Brain pericyte (primary cell): ENCODE measurements at places on chromosomes 3 and 15.

- no peak for DNase-seq
Measured at GRCh38 chr3:97712919-97713318, 51.6 kb upstream of the ARL6 start.

GRCh38 chr3:126990890-126991289, 8.0 kb downstream of the PLXNA1 start:
- DNase-seq = no peak

GRCh38 chr15:61545763-61546162, 316.7 kb upstream of the RORA start:
- DNase-seq = no peak

DNA sequence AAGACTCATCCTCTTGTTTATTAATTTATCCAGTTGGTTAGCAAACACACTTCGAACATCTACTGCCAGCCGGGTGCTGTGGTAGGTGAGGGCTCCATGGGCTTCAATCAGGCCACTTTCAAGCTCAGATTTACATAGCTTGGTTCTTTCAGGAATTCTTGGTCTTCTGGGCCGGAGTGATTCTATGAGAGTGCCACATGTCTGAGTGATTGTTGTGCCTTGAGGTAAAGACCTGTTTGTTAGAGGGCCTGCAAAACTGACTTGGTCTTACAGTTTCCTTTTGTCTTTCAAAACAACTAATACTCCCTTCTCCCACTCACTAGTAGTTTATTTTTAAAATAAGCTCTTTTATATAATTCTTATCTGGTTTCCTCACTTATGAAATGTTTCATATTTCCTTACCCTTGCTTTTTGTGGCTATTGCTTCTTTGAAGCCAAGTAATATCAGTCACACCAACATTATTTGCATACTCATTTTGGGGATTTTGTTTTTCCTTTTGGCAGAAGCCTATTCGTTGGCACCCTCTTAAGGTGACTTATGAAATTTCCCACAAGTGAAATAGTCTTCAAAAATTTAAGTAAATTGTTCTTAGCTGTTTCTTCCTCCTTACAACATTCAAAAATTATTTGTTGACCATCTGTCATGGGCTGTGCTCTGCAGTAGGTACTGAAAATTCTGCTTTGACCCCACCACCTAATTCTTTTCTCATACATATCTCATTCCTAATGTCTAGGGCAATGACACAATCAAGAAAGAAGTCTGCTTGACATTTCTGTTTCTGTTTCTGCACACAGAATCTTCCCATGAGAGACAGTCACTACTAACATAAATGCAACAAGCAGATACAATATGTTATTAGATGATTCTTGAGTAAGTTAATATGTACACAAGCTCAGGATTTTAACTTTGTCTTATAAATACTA, 120.2 kb downstream of the LRRC28 start:
- DNase-seq = no peak

GRCh38 chr3:196135693-196136639, 54.1 kb upstream of the TFRC start:
- no peak for DNase-seq

- DNase-seq = no peak
Measured at GRCh38 chr3:137988152-137988551, 21.8 kb upstream of the CLDN18 start.

GRCh38 chr3:188959013-188959412, 212.8 kb upstream of the TPRG1 start:
- DNase-seq = no peak

- no peak for DNase-seq
Measured at GRCh38 chr3:6679510-6679909, 181.4 kb upstream of the GRM7 start.

- no peak for DNase-seq
Measured at GRCh38 chr3:69740103-69741021, 1.1 kb downstream of the MITF start.

- no peak for DNase-seq
Measured at GRCh38 chr3:179421500-179421899, 29.8 kb downstream of the GNB4 start.

GRCh38 chr3:36903119-36903882, 41.6 kb downstream of the TRANK1 start:
- no peak for DNase-seq

DNA sequence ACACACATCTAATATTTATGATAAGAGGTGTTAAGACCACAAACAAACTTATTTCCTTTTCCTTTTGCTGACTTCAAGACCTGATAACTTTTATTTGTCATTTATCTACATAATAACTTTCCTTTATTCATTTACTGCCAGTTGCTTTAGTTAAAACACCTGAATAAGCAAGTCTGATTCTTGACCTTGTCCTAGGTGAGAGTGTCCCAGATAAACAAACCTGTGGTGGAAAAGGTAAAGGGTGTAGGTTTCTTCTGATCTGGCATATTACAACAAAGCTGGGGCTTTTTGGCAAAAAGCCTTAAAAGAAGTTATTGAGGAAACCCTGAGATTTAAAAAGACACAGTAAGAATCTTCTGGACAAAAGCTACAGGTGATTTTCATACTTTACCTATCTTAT, 191.5 kb downstream of the ZBBX start:
- no peak for DNase-seq

GRCh38 chr3:12179441-12179840, 20.7 kb upstream of the TIMP4 start:
- no peak for DNase-seq

DNA sequence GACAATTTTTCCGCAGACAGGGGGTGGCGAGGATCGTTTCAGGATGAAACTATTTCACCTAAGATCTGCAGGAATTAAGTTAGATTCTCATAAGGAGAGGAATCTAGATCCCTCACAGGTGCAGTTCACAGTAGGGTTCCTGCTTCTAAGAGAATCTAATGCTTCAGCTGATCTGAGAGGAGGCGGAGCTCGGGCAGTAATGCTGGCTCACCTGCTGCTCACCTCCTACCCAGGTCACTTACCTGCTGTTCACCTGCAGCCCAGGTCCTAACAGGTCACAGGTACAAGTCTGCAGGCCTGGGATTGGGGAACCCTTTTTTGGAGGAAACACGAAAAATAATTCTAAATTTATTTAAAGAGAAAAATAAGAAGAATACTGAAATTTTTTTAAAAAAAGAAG, 406.8 kb downstream of the MCTP2 start:
- no peak for DNase-seq

GRCh38 chr3:177414093-177414492, 216.8 kb upstream of the TBL1XR1 start:
- no peak for DNase-seq
